ENCODE measurements at places on chromosomes 3 and 15.

DNA sequence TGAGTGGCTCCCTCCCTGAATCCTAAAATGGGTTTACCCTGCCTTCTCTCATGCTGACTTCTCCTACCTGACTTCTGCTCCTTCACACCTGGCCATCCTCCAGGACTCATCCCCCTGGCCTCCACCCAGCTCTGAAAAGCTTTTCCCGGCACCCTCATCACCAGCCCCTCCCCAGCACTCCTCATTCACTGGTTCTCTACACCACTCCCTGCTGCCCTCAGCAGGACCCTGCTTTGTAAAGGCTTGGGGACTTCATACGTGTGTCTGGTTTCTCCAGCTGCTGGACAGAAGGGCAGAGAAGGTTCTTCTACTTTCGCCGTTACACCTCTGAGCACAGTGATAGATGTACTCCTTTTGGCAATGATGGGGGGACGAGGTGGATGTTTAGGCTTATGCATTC lies 184.9 kb upstream of the UBE3A start:
- no peak for DNase-seq

GRCh38 chr15:66897416-66897815 lies 168.0 kb upstream of the SMAD3 start:
- DNase-seq, result no peak

DNA sequence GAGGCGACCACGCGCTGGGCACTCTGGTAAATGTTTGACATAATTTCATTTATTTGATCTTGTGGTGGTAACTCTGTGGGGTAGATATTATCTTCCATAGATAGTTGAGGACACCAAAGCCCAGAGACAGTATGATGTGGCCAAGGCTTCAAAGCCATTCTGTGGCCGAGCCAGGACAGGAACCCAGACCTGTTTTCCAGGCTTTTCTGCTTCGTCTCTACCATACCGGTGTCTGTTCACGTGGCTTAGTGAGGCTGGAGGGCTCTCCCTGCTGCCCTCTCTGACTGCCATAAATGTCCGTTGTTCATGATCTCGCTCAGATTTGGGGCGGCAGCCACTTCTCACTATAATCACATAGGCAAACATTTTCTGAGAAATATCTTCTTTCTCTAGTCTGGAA lies 134.7 kb downstream of the PEX5L start:
- DNase-seq, result no peak

GRCh38 chr3:71521940-71522876 lies 61.3 kb downstream of the FOXP1 start:
- DNase-seq, result no peak

- no peak for DNase-seq
These were observed 997.9 kb upstream of the ALCAM start for GRCh38 chr3:104368760-104369159.

DNA sequence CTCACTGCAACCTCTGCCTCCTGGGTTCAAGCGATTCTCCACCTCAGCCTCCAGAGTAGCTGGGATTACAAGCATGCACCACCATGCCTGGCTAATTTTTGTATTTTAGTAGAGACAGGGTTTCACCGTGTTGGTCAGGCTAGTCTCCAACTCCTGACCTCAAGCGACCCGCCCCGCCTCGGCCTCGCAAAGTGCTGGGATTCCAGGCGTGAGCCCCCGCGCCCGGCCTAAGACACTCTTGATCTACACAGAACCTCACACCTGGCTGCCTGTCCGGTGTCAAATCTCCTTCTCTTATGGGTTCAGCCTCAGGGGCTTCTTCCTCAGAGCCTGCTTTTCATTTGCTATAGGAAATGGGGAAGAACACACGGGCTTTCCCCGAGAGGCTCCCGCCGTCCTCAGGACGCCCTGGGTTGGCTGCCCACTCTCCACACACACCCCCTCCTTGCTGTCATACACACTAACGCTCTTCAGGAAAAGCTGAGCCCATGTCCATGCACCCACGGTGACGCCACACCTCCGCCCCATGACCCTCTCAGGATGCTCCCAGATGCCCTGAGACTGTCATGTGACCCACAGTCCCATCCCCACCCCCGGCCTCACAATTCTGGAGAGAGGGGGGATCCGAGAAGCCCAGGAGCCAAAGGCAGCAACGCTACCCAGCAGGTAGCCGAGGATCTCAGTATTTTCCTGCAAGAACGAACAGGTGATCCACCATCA lies 10.4 kb downstream of the TMEM44 start:
- no peak for DNase-seq

- DNase-seq, result no peak
These were observed 493.3 kb downstream of the FOXP1 start for GRCh38 chr3:71090207-71090606.

GRCh38 chr15:43186003-43186353 lies 775 bp downstream of the CCNDBP1 start:
- no peak for DNase-seq

- no peak for DNase-seq
These were observed 16.8 kb upstream of the SLC41A3 start for GRCh38 chr3:126100634-126101301.

- DNase-seq, result no peak
These were observed 19.6 kb downstream of the CEP63 start for GRCh38 chr3:134505485-134505884.

DNA sequence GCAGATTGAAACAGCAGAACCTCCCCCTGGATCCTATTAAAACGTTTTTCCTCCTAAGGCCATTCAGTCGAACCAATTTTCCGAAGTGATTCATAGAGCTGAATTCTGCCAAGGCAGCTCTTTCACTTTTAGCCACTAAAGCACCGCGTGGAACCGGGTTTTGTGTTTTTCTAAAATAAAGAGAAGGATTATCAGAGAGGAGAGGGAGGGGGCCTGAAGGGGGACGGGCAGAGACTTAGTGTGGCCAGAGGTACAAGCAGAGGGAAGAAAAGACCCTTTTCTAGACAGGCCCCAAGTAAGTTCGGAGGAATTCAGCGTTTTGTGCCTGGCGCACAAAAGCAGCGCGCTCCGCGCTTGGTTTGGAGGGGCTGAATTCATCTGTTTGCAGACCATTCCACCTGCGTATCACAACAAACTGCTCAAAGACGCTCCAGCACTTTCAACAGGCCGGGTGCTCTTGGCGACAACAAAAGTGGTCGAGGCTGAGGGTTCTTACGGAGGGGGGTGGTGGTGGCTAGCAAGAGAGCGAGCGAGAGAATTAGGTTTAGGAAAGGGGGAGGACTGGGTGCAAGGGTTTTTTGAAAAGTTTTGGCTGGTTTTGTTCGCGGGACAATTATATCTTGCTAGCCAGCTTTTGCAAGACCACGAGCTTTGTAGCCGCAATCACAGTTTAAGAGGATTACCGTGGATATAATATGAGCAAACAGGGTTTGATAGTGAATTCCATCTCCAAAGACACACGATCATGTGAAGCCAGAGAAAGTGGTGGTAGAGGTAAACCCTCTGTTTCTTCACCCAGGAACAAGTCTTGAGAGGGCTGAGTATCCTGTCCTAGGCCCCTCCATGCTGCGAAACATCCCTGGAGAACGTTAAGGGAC lies 1.2 kb upstream of the FEZF2 start:
- no peak for DNase-seq

DNA sequence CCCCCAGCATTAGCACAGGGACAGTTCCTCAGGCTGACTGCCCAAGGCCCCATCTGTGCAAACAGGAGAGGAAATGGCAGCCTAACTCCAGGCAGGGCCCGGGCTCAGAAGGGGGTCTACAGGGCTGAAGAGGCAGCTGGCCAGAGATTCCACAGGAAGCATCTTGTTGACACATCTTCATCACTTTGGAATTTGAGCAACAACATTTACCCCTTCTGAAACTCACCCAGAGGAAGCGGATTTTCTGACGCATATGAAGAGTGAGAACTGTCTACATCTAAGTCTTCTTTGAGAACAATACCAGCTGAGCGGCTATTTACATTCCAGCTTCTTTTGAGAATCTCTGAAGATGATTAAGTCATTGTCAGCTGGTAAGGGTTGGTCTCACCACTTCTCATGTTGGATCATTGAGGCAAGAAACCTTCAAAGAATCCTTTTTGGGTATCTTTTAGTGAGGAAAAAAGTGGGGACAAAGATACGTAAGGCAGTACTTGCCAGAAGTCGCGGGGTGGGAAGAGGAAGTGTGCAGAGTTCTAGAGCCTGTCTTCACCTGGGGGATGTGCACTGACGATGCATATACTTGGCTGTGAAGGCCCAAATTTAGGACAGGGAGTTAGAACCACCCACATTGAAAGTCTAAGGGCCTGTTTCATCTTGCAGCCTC lies 25.4 kb upstream of the SRP14 start:
- no peak for DNase-seq

DNA sequence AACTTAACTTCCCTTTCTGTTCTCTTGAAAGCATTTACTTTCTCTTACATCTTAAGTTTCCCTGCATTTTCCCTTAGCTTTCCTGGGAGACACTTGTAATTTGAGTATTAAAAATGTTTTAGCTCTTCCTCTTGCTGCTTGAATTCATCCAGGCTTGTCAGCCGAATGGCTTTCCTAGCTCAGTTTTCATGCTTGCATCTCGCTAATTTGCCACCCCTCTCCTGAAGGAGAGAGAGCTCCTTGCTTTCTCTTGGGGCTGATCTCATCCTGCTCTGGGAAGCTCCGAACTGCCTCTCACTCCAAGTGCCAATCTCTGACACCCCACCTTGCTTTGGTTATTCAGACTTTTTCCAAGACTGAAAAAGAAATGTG lies 374.6 kb upstream of the TBL1XR1 start:
- no peak for DNase-seq

DNA sequence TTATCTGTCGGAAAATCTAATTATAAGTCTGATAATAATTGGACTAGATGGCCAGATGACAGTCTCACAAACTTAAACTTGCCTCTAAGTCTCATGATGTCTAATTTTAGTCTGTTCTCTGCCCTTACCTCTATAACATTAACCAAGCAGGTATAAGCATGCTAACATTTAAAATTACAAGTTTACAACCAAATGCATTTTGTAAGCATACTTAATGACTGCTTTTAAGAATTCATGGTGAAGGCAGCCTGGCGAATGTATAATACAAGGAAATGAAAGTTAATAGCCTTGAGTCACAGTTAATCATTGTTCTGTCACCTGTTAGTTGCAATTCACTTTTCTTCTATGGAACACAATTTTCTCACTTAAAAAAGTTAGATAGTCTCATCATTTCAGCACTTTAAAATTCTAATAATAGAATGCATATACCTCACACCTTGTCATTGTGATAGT lies 16.5 kb downstream of the BCHE start:
- DNase-seq, result no peak

DNA sequence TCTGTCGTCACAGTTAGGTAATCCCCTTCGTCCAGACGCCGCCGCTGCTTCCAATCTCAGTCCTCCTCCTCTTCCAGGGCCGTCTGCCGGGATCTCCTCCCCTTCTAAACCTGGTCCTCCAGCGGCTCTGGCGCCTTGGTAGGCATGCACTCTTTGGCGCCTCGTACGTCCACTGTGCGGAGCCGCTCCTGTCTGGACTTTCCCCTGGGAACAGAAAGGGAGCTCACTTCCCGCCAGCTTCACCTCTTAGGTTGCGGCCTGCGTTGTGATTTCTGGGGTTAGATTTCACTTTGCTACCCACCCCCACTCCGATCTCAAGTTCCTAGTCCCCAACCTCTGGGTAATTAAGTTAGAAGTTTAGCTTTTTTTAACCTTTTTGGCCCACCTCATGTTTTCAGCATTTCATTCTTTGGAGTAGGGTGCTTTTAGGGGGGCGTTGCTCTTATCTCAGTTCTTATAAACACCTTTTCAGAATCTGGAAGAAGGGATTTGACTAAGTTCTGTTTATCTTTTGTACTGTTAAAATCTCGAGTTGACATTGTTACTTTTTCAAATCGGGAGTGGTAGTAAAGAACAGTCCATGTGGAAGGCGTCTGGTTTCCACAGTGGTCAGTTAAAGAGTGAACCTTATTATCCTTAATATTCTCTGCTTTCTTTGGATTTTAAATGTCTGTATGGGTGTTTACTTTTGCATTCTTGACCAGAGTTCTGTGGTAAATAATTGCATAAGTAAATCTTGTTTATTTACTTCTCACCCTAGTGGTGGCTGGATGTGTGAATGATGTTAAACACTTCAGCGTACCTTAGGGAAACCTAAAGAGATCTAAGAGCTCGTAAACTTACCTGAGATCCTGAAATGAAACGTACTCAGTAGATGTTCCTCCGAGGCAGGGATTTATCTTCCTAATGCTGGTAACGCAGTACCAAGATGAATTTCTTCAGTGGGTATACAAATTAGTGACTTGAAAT lies 611 bp downstream of the CTDSPL2 start:
- DNase-seq, result peak; percentile 36

- no peak for DNase-seq
These were observed 1191.2 kb downstream of the NSUN3 start for GRCh38 chr3:95254061-95254460.

GRCh38 chr3:39378088-39378487 lies 5.1 kb upstream of the SLC25A38 start:
- DNase-seq, result peak; percentile 75

- DNase-seq, result no peak
These were observed 12.6 kb downstream of the LIMD1 start for GRCh38 chr3:45606991-45607712.

DNA sequence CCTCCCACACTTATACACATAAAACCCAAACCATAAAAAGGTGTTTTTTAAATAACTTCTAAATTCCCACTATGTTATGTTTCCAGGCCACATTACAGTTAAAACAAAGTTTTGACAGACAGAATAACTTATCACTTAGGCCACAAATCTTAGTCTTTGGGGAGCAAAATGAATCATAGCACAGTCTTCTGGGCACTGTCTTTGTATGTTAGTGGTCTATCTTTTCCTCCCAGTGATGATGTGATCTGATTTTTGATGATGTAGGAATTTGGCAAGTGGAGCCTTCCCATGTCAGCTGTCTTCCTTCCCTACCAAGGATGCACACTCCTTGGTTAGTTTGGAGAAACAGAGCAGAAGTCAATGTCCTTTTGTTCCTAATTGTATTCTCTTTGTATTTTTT lies 67.3 kb downstream of the THSD4 start:
- DNase-seq, result no peak

DNA sequence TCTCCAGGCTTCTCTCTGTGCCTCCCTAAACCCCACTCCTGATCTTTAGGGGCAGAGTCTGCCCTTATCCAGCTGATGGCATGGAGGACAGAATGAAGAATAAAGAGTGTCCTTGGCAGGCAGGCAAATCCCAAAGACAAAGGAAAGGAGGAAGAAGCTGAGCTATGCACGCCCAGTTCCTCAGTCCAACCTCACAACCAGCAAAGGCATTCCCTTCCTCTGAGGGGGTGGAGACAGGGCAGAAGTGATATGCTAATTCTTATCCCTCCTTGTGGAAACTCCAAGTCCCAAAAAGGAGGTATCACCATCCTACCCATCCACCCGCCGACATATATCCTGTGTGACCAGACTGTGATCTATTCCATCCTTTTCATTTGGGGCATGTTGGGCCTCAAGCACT lies 10.5 kb upstream of the CCDC54 start:
- no peak for DNase-seq

DNA sequence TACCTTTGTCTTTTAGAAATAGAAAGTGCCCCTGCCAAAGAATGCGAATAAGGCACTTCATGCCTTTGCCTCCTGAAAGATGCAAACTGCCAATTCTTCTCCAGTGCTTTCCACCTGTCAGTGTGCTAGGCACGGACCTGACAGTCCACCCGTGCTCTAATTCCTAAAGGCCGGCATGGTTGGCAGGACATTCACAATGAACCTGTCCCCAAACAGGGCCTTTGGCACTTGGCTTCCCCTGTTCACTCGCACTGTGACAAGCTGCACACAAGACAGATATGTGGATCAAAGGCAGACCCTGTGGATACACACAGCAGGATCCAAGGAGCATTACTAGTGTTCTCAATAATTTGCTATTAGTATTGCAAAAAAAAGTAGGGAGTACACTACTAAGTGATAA lies 505.7 kb upstream of the AGTR1 start:
- no peak for DNase-seq

GRCh38 chr15:62109982-62110851 lies 43.4 kb downstream of the C2CD4A start:
- no peak for DNase-seq

- no peak for DNase-seq
These were observed 30.3 kb downstream of the GPD1L start for GRCh38 chr3:32136703-32137102.

Data from CD4-positive, alpha-beta T cell treated with Interleukin-12 subunit alpha and Interleukin-12 subunit beta, for 1 hour (primary cell).